Keratinocyte (primary cell): ENCODE measurements at places on chromosomes 5 and 9. TPM values are rescaled to one million over a fixed set of nuclear protein-coding genes. Genes with fewer than 3 reads are reported as not detected.

EIF4EBP3 gene
- 4.9 to 7.7 TPM (median 5.2 TPM) in 3 replicates for polyA plus RNA-seq

GRCh38 chr5:125700380-125700861, 722.8 kb upstream of the GRAMD2B start:
- no peaks in the 10 kb centered on the region for H3K36me3 ChIP-seq
- peaks cover 6% of the 10 kb centered on the region for H3K4me1 ChIP-seq
- H3K4me3 ChIP-seq, result no peak overlapping the region
- no peak overlapping the region for H3K27ac ChIP-seq

- H3K27ac ChIP-seq, result no peak overlapping the region
- H3K4me3 ChIP-seq, result no peak overlapping the region
- H3K36me3 ChIP-seq, result no peaks in the 10 kb centered on the region
- DNase-seq, result no peak
- no peaks in the 10 kb centered on the region for H3K27me3 ChIP-seq
Observed at GRCh38 chr5:84248013-84248412, 136.7 kb downstream of the EDIL3 start.

DNA sequence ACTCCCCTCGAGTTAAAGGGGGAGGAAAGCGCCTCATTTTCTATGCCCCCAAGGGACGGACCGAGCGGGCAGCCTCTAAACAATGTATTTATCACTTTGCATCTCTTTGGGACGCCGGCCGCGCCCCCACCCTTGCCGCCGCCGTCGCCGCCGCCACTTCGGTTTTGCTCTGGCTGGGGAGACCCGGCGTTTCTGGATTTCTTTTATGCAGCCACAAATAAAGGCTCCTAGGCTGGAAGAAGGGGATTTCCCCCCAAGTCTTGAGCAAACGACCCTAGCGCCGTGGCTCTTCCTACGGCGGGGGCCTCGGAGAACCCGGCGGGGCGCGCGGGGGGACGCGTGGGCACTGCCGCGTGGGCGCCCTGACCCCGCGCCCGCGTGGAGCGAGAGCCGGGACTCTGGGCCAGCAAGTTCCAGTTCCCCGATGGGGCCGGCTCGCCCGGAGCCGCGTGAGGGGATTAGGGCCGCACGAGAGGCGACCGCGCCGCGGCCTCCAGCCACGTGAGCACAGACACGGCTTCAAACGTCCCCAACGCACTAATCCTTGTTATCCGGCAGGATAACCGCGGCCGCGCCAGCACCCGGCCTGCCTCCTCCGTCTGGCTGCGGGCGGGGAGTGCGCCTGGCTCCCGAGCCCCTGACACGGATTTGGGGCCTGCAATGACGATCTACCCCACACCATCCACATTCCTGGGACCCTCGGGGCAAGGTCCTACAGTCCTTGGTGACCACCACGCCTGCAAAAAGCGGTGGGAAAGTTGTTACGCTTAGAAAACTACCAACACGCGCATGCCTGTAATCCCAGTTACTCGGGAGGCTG, 7.9 kb upstream of the NEUROG1 start:
- H3K4me1 ChIP-seq, result peaks cover 4% of the 10 kb centered on the region
- H3K36me3 ChIP-seq, result no peaks in the 10 kb centered on the region
- no peak overlapping the region for H3K27ac ChIP-seq
- peaks cover 69% of the 10 kb centered on the region for H3K27me3 ChIP-seq

DNA sequence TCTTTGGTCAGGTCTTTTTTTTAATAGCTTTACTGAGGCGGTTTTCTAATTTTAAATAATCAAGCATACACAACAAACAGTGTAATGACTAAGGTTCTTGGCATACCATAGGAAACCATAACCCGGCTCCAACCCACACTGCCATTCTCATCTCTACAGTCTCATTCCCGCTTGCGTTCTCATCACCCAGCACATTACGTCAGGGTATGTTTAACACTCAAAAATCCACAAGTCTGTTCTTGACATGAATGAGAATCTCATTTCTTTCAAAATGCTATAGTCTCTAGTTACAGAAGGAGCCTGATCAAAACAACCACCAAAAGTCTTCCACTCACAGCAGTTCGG, 505 bp downstream of the C5orf34 start:
- no peak for DNase-seq
- H3K4me3 ChIP-seq, result peak overlapping the region; percentile 82
- no peaks in the 10 kb centered on the region for H3K36me3 ChIP-seq
- peak overlapping the region; percentile 92 for H3K27ac ChIP-seq

DNM1 gene
- polyA plus RNA-seq, result 0.25 to 0.34 TPM (median 0.31 TPM) in 3 replicates

KIF20A gene
- polyA plus RNA-seq, result 2.3 to 18.5 TPM (median 17.1 TPM) in 3 replicates

- H3K4me1 ChIP-seq, result no peaks in the 10 kb centered on the region
- no peaks in the 10 kb centered on the region for H3K36me3 ChIP-seq
- no peaks in the 10 kb centered on the region for H3K27me3 ChIP-seq
- DNase-seq, result no peak
- no peak overlapping the region for H3K27ac ChIP-seq
Observed at GRCh38 chr5:137693951-137694721, 41.8 kb downstream of the KLHL3 start.

DNA sequence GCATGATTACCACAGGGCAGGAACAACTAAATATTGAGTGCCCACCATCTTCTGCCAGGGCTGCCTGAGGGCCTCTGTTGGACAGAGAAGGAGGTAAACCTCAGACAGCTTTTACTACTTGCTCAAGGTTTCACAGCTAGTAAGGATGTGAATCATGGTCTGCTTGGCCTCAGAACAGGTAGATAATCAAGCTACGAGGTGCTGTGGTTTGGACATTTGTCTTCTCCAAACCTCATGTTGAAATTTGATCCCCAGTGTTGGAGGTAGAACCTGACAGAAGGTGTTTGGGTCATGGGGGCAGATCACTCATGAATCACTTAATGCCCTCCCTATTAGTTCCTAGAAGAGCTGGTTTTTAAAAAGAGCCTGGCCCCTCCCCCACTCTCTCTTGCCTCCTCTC, 541.2 kb upstream of the TRPC7 start:
- H3K4me1 ChIP-seq, result no peaks in the 10 kb centered on the region
- no peak overlapping the region for H3K27ac ChIP-seq
- no peak overlapping the region for H3K4me3 ChIP-seq
- no peak for DNase-seq
- H3K36me3 ChIP-seq, result no peaks in the 10 kb centered on the region

DNA sequence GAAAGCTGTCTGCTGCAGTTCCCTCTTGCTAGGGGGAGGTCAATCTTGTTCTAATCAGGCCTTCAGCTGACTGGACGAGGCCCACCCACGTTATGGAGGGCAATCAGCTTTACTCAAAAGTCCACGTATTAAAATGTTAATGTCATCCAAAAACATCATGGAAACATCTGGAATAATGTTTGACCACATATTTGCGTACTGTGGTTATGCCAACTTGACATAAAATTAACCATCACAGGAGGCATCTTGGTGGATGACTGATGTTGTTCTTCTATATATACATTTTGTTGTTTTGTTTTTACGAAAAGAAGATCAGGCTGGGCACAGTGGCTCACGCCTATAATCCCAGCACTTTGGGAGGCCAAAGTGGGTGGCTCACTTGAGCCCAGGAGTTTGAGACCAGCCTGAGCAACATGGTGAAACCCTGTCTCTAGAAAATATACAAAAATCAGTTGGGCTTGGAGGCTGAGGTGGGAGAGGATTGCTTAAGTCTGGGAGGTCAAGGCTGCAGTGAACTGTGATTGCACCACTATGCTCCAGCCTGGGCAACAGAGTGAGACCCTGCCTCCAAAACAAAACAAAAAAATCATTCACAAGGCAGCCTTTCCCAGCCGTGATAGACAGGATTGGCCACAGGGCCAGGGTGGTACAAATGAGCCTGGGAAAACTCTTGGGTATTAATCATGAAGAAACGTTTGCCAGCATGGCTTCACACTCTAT, 33.8 kb upstream of the PRXL2C start:
- no peak overlapping the region for H3K27ac ChIP-seq
- no peak for DNase-seq
- no peak overlapping the region for H3K4me3 ChIP-seq
- H3K27me3 ChIP-seq, result no peaks in the 10 kb centered on the region
- H3K4me1 ChIP-seq, result no peaks in the 10 kb centered on the region

PIP5KL1 gene
- polyA plus RNA-seq, result 2.4 to 5.2 TPM (median 4.4 TPM) in 3 replicates

GRCh38 chr9:794386-794785, 47.1 kb upstream of the DMRT1 start:
- H3K4me1 ChIP-seq, result no peaks in the 10 kb centered on the region
- H3K27ac ChIP-seq, result no peak overlapping the region
- no peaks in the 10 kb centered on the region for H3K27me3 ChIP-seq
- DNase-seq, result no peak
- H3K4me3 ChIP-seq, result no peak overlapping the region
- H3K36me3 ChIP-seq, result no peaks in the 10 kb centered on the region

IFNA2 gene
- polyA plus RNA-seq, result not detected in 3 replicates

RAI14 gene
- 31.4 to 37.6 TPM (median 31.9 TPM) in 3 replicates for polyA plus RNA-seq

DNA sequence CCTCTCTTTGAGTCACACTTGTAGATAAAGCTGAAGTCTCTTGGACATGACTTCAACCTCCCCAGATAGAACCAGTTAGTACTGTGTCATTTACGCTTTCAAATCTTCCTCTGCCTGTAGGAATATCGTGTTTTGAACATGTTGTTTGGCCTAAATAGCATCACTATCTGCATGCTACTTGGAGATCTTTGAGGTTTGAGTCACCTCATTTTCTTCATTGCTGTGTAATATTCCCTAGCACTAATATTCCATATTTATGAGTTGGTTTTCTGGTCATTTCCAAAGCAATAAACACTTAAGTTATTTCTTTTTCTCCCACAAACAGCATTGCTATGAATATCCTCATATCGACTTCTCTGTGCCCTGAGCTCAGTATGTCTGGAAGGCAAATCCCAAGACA, 100.3 kb downstream of the ROR2 start:
- H3K27ac ChIP-seq, result no peak overlapping the region
- H3K36me3 ChIP-seq, result no peaks in the 10 kb centered on the region
- peaks cover 2% of the 10 kb centered on the region for H3K4me1 ChIP-seq
- no peak for DNase-seq
- no peak overlapping the region for H3K4me3 ChIP-seq

GRCh38 chr5:58849921-58850667, 267.2 kb downstream of the RAB3C start:
- no peak overlapping the region for H3K4me3 ChIP-seq
- DNase-seq, result no peak
- H3K4me1 ChIP-seq, result no peaks in the 10 kb centered on the region
- H3K36me3 ChIP-seq, result no peaks in the 10 kb centered on the region
- H3K27ac ChIP-seq, result no peak overlapping the region

DNA sequence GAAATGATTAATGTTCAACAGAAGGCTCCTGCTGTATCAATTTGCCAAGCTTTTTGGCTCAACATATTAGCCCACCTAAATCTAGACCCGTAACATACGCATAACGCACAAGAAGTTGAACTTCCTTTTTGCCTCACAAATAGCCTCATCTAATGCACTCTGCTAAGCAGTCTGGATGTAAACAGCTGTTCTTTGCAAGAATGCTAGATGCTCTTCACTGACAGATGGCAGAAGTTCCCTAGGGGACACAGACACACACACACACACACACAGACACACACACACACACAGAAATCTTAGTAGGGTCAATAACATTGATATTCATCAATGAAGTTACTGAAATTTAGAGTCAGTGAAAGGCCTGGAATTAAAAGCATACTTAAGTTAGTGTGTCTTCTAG, 13.2 kb upstream of the PCA3 start:
- no peak for DNase-seq
- no peaks in the 10 kb centered on the region for H3K36me3 ChIP-seq
- H3K27ac ChIP-seq, result no peak overlapping the region

COL15A1 gene
- 0.01 TPM in 1 of 3 replicates, not detected in the others for polyA plus RNA-seq

DNA sequence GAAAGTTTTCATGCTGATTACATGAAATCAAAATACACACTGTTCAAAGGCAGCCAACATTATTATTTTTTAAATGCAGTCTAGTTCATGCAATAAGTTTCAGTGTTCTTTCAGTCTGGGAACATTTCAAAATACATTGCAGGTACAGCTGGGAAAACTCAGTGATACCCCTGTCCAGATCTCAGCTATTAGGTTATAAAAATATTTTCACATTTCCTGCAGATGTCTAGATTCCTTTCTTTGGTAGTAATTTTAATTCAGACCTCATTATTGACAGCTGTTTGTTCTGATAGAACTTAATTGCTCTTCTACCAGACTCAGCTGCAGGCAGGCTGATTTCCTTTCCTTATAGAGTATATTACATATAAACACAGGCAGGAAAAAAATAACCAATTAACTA, 556.8 kb upstream of the DMAC1 start:
- DNase-seq, result no peak
- H3K27ac ChIP-seq, result no peak overlapping the region
- H3K4me3 ChIP-seq, result no peak overlapping the region
- H3K36me3 ChIP-seq, result no peaks in the 10 kb centered on the region

GRCh38 chr5:63255594-63255993, 677.0 kb downstream of the LRRC70 start:
- no peak overlapping the region for H3K4me3 ChIP-seq
- H3K27ac ChIP-seq, result no peak overlapping the region
- no peaks in the 10 kb centered on the region for H3K36me3 ChIP-seq
- no peaks in the 10 kb centered on the region for H3K27me3 ChIP-seq
- no peak for DNase-seq

MYOZ3 gene
- 0.03 to 0.05 TPM in 2 of 3 replicates, not detected in the other for polyA plus RNA-seq

DNA sequence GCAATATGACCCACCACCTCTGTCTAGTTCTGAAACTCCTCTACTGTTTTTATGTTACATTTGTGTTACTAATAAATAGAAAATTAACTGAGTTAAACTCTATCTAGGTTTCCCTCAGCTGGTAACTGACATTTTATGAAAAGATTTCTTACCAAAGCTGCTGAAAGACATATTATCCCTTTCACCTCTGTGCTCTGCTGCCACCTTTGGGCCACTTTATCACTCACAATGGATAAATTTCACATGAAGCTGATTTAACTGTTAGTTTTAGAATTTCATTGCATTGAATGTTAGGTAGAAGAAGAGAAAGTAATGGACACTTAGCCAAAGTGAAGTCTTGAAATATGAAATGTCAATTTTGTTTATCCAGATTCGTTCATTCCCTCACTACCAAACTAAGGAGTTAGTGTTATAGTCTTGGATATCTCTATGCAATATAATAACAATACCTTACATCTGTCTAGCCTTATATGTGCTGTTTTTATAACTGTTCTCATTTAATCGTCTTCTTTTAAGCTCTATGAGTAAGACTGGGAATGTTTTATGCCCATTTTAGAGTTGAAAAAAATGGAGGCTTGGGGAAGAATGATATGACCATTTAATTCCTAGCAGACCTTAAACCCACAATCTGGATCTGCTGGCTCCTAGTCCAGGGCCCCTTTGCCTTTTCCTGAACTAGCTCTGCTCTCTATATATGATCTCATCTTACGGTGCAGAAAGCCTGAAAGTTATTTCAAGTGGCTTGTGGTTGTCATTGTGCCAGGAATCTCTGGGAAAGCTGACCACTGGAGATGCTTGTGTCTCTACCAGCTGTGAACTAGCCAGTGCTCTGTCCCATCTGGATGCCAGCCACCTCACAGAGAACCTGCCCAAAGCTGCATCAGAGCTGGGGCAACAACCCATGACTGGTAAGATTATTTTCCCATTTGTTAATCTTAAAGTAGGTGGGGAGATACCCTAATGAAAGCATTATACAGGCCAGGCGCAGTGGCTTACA, 97.1 kb downstream of the GOLPH3 start:
- H3K4me1 ChIP-seq, result no peaks in the 10 kb centered on the region
- H3K36me3 ChIP-seq, result no peaks in the 10 kb centered on the region
- no peak overlapping the region for H3K4me3 ChIP-seq
- H3K27me3 ChIP-seq, result no peaks in the 10 kb centered on the region

- H3K27me3 ChIP-seq, result no peaks in the 10 kb centered on the region
- peak overlapping the region; percentile 99 for H3K4me3 ChIP-seq
- H3K4me1 ChIP-seq, result peaks cover 16% of the 10 kb centered on the region
Observed at GRCh38 chr9:34124926-34125325, 1.6 kb downstream of the DCAF12 start.

- peaks cover 15% of the 10 kb centered on the region for H3K4me1 ChIP-seq
- no peak for DNase-seq
- H3K27ac ChIP-seq, result no peak overlapping the region
- no peaks in the 10 kb centered on the region for H3K27me3 ChIP-seq
- H3K4me3 ChIP-seq, result no peak overlapping the region
- H3K36me3 ChIP-seq, result no peaks in the 10 kb centered on the region
Observed at GRCh38 chr5:73274881-73275663, 102.1 kb downstream of the TMEM174 start.
